Fibroblast of gingiva (primary cell): ENCODE measurements at places on chromosomes 16 and 17.

- DNase-seq = no peak
Observed at GRCh38 chr17:75317671-75318070, 28.4 kb upstream of the SLC25A19 start.

- DNase-seq = peak; percentile 2
Observed at GRCh38 chr17:30378241-30378824, 394 bp upstream of the CPD start.

DNA sequence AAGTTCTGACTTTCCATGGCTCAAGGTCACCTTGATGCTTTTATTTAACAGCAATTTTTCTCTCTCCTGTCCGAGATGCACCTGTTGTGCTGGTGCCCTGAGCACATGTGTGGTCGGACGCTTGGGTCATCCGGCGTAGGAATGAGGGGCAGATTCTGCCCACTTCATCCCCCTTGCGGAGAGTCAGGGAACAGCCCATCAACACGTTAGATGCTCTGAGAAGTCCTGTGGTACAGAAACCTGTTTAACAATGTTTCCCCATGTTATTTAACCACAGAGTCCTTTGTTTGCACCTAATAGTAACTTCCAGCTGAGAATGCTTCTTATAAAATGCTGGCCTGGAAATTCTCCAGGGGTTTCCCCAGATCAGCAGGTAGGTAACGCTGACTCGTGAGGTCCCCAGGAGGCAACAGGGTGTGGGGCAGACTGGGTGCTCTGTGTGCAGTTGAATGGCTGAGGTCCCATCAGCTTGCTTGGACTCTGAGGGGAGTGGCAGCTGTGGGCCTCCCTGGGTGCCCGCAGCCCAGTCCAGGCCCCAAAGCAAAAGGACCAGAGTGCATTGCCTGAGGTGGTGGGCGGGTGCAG lies 17.8 kb downstream of the DOC2B start:
- DNase-seq = no peak

- no peak for DNase-seq
Observed at GRCh38 chr16:55408661-55409060, 70.3 kb upstream of the MMP2 start.

- DNase-seq = no peak
Observed at GRCh38 chr16:15521758-15522509, 87.5 kb downstream of the BMERB1 start.

DNA sequence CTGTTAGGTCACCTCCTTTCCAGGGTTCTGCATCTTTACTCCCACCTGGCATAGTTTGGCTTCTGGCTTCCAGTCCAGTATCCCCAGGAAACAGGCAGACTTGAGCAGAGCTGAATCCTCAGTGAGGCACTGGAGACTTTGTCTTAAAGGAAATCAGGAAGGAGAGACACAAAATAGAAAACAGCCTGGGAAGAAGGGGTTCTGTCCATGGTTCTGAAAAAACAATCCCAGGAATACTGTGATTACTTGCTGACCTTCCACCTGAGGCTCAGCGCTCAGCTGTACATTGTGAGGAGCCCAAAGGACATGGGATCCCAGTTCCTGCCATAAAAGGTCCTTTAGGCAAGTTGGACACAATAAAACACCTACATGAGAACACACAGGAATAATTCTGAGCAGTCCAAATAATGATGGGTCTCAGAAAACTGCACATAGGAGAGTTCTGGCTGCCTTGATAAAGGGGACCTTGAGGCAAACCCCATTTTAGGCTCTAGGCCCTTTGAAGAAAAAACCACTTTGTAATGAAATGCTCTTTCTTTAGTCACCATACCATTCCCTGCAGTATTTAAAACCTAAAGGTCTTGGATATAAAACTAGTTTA lies 81.4 kb upstream of the CRHR1 start:
- DNase-seq = no peak

DNA sequence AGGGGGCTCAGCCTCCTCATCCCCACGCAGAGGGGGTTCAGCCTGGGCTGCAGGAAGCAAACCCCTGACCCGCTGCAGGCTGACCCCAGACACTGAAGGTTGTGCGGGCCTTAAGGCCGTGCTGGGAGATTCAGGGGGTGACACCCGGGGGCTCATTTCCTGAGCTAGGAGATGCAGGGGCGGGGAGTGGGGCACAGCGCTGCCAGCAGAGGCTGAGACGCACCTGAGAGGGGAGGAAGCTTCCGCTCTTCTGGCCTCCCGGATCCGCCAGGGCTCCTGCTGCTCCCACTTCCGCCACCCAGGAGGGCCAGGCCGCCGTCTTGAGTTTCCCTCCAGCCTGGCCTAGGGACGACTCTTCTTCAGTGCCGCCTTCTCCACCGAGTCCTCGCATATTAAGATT lies 173.2 kb upstream of the FOXF1 start:
- no peak for DNase-seq

DNA sequence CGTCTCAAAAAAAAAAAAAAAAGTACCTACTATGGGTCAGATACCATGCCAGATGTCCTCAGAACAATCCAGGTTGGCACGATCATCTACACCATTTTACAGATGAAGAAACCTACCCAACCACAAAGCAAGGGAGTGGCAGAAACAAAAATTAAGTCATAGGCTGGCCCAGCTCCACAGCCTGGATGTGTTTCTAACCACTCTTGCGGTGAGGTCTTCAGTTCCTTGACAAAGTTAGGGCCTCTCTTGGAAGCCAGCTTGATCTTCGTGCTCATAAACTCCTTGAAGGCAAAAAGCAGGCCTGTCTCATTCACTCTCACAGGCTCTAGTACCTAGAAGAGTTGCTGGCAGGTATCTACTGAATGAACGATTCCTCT lies 6.2 kb downstream of the GGA2 start:
- peak; percentile 44 for DNase-seq

- DNase-seq = peak; percentile 50
Observed at GRCh38 chr16:23434380-23434779, 18.6 kb downstream of the COG7 start.
